ENCODE measurements at places on chromosomes 13 and 19.

- DNase-seq = no peak
Observed at GRCh38 chr13:95180513-95181245, 120.6 kb downstream of the ABCC4 start.

DNA sequence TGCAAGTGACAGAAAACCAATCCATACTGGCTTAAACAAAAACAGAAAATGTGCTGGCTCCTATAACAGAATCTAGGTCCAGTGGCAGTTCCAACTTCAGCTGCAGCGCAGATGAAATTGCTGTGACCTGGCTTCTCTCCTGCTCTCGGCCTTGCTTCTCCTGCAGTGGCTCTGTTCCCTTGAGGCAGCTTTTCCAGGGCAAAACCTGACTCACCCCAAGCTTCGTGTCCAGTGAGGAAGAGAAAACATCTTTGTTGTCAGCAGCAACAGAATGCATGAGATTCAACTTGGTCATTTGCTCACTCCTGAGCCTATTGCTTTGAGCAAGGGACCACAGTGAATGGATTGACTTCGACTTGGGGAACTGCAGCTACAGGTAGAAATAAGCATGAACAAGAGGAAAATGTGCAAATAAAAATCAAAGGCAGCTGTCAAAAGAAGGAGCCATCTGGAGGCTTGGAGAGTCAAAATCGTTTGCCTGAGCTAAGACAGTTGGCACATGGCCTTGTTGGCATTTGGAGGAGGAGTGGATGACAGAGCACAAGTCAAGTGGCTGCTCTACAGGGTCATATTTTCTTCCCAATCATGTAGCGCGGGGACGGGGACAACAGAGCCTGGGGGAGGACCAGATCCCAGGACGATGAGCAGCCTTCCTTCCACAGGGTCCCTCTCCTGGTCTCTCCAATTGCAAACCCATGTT is 523.4 kb downstream of the FGF9 start:
- DNase-seq = no peak

GRCh38 chr13:35475212-35475959 is 1.1 kb downstream of the MAB21L1 start:
- no peak for DNase-seq

- DNase-seq = no peak
Observed at GRCh38 chr19:42402376-42403116, 12.4 kb upstream of the CNFN start.

DNA sequence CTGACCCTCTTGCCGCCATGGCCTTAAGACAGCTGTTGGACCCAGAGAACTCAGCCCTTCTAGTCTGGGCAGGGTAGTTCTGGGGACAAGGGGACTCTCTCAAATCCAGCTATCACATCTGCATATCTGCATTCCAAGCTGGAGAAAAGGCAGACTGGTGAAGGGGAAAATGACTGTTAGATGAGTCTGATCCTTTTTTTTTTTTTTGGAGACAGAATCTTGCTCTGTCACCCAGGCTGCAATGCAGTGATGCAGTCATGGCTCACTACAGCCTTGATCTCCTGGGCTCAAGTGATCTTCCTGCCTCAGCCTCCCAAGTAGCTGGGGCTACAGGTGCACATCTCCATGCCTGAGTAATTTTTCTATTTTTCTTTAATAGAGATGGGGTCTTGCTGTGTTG is 114.3 kb downstream of the SIPA1L3 start:
- DNase-seq = no peak

DNA sequence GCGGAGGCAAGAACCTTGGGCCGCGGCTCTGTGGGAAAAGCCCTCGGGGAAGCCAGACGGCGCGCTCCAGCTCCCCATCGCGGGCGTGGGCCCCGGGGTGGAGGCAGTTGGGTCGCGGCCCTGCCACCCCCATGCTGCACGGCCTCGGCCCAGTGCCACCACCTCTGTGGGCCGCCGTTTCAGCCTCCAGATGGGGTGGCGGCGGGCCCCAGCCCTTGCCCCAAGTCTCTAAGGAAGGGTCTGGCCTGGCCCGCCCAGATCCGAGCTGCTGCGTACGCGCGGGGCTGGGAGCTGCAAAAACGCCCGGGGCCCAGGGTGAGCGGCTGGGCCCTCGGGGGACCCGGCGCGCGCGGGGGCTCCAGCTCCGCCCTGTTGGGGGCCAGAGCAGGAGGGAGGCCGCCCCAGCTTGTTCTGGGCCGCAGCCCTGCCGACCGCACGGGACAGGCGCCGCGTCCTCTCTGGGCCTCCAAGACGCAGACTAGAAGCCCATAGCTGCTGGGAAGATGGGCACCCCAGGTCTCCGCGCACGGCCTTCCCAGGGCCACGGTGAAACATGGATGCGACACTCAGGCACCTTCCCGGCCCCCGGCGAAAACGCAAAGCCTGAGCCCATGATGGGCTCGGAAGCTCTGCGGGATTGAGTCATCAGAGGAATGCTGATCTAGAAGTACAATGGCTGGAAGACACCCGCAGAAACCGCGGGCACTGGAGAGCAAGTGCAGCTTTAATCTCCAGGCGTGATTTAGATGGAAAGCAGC is 110.1 kb downstream of the KCTD15 start:
- no peak for DNase-seq

DNA sequence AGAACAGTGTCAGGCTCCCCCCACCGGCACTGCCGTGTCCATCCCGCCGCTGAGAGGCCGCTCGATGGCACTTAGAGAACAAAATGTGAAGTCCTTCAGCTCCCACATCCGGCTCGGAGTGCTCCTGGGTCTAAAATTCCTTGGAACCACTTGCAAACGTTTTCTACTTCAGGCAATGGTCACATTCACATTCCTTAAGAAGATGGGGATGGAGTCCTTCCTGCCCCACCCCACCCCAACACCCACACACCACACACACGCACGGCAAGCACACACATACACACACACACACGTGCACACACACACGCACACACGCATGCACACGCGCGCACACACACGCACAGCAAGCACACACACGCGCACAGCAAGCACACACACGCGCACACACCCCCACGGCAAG is 83.4 kb downstream of the SOX1 start:
- DNase-seq = no peak

- no peak for DNase-seq
Observed at GRCh38 chr19:281156-281853, 9.9 kb downstream of the PLPP2 start.

GRCh38 chr19:43901395-43902390 is 33.4 kb downstream of the ZNF45 start:
- DNase-seq = no peak

DNA sequence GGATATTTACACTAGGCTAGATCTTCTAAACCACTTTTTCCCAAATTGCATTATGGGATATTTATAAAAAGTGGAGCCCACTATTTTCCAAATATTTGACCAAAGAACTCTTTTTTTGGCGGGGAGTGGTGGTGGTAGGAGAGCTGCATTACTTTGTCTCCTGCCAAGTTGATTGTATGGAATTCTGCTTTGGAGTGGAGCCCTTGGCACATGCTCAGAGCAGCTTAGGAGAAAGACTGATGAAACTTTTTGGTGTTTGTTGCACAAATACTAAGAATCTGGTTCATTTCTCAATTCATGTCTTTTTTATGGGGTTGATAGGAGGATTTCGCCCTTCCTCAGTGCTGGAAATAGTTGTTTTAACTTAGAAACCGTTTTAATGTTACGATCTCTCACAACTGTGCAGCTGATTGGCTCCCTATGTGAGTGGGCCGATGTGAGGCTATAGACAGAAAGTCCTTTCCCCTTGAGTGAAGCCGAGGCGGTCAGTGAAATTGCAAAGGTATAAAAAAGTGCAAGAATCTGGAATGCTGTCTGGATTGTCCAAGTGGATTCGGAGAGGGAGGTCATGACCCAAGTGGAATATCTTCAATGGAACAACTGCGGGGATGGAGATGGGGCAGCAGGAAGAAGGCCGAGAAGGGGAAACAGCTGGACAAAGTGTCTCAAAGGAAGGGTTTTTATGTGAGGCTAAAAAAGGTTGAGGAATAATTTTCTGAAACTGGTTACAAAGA is 415.9 kb downstream of the FGF9 start:
- DNase-seq = no peak
